ENCODE measurements at places on chromosomes 2 and 18.

GRCh38 chr2:144683107-144683753 is 163.3 kb upstream of the ZEB2 start:
- DNase-seq, result no peak

- no peak for DNase-seq
Observed at GRCh38 chr2:224333726-224334482, 68.0 kb downstream of the FAM124B start.

DNA sequence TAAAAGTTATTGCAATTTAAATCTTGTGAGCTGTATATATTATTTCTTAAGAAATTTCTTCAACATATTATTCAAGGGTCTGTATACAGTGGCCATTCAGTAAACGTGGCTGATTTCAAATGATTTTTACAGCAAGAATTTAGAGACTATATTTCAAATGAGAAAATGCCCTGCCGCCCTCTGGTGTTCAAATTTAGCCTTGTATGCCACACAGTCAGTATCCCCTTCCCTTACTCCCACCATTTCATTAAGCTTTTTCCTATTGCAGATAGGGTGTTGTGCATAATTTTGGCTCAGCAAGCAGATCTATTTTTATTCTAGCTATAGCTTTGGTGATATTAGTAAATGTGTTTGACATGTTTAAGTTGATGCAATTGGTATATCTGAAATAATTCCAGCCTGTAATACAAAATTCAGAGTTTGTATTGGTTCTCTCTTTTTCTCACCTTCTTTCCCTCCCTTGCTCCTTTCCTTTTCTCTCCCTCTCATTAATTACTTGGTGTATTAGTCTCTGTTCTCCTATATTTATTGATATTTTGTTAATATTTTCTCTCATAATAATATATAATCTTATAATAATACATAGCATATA is 22.8 kb upstream of the SCN7A start:
- no peak for DNase-seq

DNA sequence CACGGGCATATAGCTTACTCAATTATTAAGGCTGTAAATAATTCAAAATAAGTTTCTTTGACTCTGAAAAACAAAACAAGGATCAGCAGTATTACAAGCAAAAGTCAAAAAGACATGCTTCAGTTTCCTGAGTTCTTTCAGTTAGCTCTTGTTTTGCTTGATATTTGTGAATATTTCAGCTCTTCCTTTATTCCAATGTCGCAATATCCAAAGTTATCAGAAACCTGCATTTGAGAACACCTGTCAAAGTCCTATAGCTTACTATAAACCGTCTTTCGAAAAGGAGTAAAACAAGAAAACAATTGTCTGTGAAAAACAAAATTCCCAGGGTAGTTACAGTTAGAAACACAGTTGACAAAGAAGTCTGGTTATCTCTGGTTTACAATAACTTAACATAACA is 14.7 kb downstream of the CYP27A1 start:
- no peak for DNase-seq

DNA sequence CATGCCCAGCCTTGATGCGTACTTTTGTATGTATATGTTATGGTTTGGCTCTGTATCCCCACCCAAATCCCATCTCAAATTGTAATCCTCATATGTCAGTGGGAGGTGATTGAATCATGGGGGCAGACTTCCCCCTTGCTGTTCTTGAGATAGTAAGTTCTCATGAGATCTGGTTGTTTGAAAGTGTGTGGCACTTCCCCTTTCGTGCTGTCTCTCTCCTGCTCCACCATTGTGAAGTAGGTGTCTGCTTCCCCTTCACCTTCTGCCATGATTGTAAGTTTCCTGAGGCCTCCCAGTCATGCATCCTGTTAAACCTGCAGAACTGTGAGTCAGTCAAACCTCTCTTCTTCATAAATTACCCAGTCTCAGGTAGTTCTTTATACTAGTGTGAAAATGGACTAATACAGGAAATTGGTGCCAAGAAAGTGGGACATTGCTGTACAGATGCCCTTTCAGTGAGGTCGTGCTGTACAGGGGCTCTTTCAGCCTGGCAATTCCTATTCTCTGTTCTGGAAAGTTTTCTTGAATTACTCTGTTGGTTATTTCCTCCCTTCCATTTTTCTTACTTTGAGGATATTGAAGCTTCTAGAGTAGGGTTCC is 38.2 kb downstream of the KCMF1 start:
- no peak for DNase-seq

DNA sequence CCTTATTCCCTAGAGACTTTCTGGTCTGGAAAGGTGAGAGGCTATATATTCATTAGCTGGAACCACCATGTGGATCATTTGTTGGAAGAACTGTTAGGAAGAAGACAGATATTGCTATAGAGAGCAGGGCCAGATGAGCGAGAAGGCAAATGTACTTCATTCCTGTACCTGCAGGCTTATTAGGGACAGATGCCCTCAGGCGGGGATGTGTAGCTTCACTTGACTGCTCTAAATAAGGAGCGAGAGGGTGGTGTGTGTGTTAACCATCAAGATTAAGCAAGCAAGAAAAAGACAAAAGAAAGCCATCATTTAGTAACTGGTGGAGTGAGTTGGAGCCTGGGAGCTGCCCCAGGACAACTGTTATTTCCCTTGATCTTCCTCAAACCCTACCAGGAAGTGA is 36.4 kb downstream of the NEDD4L start:
- no peak for DNase-seq

GRCh38 chr2:201174687-201175086 is 8.3 kb upstream of the CASP10 start:
- DNase-seq, result no peak

- DNase-seq, result no peak
Observed at GRCh38 chr2:20104900-20105545, 53.6 kb upstream of the LAPTM4A start.

GRCh38 chr2:85215448-85216401 is 82.5 kb downstream of the TCF7L1 start:
- DNase-seq, result no peak

GRCh38 chr2:28134262-28134812 is 243.8 kb downstream of the BABAM2 start:
- DNase-seq, result no peak

Measured in activated CD4-positive, alpha-beta T cell treated with anti-CD3 and anti-CD28 coated beads, Interleukin-2, amount 50 U/mL, for 16 hours (primary cell).